Mesenchymal stem cell (in vitro differentiated cells and primary cell): ENCODE measurements at places on chromosomes 12 and 14.

- peak; percentile 14 for DNase-seq
These were observed 27.7 kb upstream of the CAND1 start for GRCh38 chr12:67241482-67241881.

- DNase-seq: no peak
These were observed 17.8 kb downstream of the USP15 start for GRCh38 chr12:62278022-62278421.

DNA sequence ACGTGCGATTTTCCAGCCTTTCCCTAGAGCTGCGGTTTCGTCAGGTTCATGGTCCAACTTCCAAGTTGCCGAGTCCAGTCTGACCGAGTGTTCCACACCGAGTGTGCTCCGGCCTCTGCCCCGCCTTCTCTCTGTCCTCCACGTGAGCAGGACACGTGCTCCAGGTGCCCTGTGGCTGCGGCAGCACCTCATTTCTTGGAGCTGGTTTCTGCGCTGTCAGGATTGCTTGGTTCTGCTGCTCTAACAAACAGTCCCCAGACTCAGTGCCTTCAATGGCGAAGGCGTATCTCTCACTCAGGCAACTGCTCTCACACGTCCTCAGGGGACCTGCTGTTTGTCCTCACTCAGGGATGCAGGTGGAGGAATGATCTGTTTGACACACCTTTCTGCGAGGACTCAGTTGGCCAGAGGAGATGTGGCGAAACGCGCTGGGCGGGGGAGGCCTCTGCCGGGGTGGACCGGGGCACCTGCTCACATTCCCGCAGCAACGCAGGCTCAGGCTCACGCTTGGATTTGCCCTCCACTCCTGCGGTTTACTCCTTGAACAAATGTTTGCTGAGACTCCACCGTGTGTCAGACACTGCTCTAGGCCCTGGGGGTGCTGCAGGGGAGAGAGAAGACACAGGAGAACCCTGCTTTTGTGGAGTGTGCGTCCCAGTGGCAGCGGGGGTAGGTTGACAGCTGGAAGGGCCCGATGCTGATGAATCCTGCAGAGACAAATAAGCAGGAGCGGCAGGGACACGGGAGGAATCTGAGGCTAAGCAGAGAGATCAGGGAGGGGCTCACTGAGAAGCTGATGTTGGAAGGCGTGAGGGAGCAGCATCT, 63.4 kb upstream of the FBRSL1 start:
- DNase-seq: no peak

DNA sequence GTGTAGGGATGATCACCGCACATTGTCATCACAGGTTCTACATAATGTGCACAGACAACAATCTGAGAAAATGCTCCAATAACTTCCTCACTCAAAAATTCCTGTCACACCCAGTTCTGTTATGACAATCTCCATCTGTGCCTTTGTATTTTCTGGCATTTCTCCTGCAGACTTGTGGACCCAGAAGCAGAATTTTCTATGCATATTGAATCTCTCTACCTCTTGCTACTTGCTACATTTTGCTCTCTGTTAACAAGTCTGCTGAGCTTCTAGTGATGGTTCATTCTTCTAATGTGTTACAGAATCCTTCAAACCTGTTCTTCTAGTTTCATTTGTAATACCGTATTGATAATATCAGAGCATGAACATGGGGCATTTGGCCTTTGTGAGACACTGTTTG, 127.8 kb upstream of the PTPRQ start:
- DNase-seq: no peak

DNA sequence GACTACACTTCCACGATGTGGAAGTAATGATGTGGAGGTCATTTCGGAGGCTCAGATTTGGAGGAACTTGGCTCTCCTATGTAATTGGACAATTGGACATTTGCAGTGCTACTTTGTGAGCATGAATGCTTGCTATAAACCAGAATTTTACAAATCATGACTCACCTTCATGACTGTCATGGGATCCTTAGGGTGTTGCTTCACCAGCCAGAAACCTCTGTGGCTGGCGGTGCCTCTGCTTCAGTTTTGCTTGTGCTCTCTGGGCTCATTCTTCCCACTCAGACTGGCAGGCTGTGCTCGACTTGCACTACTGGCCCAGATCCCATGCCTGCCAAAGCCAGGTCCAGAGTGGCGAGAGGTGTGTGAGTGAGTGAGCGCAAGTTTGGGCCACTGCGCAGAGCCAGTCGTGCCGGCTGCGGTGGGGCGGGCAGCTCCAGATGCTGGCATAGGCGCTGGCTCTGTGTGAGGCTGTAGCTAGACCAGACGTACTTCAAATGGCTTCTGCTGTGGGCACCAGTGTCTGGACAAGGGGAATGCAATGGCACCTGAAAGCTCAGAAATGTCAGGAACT, 387.8 kb downstream of the AEBP2 start:
- DNase-seq: peak; percentile 67

- DNase-seq: no peak
These were observed 379.8 kb downstream of the APAF1 start for GRCh38 chr12:99024870-99025269.

DNA sequence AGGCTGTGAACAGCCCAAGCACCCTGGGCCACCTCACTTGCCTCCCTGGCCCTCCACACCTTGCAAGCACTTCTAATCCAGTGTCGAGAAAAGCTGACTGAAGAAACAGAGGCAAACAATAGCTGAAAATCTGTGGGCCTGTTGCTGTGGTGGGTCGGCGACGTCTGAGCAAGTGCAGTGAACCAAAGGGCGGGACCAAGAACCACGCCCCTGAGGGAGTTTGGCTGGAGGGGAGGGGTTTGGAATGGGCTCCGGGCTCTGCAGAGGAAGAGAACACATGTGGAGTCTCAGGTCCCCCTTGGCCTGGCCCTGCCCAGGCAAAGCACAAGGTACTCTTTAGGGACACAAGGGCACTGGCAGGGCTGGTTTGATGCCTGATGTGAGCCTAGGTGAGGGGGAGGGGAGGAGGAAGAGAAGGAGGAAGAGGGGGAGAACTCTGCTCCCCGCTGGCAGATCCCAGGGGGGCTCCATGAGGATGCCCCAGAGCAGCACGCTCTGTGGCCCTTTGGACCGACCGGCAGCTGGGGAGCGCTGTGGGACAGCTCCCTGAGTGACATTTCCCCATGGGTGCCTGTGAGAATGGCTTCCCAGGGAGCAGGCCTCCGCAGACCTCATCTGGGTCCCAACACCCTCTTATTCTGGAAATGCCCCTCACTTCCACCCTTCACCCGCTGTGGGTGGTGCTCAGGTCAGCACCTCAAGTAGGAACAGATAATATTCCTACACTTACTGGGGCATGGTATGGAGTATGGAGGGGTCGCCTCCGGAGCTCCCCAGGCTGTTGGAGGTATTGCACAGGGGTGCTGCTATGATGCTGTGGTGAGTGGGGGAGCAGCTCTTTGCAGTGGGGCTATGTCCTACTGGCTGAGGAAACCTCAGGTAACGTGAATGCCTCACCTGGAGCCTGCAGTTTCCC, 85.5 kb downstream of the CPSF2 start:
- DNase-seq: no peak

- no peak for DNase-seq
These were observed 16.4 kb upstream of the ST8SIA1 start for GRCh38 chr12:22350886-22351285.

DNA sequence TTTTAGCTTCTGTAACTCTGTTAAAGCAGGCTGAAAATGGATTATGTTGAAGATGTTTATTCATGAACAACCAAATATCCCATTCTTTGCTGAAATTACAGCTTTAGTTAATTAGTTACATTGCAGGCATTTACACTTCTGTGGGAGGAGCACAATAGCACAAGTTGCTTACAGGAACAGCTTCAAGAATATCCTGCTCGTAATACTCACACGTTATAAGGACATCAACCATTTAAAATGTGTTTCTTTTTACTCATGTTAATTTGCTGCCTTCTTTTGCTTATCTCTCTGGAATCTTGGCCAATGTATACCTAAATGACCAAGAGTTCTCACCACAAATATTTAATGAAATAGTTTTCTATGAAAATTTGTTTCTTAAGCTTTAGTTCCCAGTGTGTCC, 305.2 kb upstream of the SYT1 start:
- no peak for DNase-seq

DNA sequence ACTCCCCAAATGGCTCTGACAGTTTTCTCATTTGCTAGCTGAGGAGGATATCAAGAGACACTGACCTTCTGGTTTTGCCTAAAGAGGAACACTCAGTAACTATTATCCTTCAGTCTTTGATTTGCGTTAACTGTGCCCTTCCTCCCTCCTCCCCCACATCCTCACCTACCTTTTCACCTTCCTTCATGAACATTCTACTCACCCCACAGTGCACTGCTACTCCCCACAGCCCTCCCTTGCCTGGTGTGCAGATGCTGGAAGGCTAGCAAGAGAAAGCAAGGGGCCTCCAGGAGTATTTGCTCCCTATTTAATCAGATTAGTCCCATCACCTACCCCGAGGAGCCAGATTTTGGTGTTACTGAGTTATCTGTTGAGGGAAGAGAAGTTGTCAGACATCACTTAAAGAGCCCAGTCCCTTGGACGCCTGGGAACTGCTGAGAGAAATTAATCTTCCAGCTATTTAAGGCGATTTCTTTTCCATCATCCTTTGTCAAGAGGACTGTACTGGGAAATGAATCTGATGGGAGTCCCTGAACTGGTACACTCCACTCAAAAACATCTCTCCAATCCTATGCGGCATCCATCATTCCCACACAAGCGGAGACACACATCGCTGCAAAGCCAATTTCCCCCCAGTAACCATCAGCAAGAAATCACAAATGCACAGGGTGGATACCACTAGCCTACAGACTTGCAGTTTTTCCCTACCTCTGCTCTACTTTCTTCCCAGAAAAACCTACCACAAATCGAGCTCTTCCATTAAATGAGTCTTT, 11.5 kb downstream of the PSMB5 start:
- DNase-seq: no peak

GRCh38 chr14:34424488-34424887, 37.6 kb downstream of the SPTSSA start:
- no peak for DNase-seq

DNA sequence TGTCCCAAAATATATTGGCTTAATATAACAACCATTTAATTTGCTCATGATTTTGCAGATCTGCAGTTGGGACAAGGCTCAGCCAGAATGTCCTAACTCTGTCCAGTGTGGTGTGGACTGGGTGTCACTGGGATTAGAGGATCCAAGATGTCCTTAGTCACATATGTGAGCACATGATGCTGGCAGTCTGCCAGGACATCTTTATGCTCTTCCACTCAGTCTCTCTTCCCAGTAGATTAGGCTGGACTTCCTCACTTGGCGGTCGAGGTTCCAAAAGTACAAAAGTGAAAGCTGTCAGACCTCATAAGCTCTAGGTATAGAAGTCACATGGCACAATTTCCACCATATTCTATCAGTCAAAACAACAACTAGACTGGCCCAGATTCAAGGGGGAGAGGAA, 167.9 kb upstream of the NTF3 start:
- no peak for DNase-seq

DNA sequence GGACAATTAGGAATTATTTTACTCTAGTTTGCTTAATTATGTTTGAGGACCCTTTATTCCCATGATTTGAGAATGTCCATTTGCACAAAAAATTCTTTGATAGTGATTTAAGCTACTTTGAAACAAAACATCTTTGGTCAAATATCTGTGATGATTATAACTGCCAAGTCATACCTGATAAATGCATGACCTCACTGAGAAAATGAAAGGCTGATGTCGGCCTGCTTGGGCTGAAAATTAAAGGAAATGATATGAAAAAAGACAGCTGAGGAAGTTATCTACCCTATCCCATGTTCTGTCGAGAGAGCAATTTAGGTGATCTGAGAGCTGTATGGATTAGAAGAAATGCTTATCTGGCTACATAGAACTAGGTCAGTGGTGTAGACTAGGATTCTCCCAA, 43.6 kb downstream of the ATL1 start:
- DNase-seq: no peak

- peak; percentile 54 for DNase-seq
These were observed 2.5 kb downstream of the PTPN6 start for GRCh38 chr12:6953442-6954315.

DNA sequence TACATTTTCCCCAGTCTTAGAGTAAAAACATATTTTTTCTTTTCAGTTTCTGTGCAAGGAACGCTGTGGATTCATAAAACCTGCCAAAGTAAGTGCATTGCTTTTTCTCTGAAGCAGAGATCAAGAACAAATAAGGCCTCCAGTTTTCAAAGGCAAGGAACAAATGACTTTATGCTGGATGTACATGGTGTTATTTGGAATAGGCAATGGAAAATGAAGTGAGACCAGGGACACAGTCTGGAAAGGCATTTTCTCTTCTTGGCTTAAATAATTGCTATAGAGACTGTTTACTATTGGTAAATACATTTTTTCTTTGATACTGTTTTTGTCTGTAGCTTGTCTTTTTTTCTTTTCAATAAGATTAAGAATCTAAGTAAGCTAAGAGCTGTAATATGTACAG, 725.9 kb upstream of the MDGA2 start:
- no peak for DNase-seq

GRCh38 chr12:119666226-119666795, 1.6 kb upstream of the PRKAB1 start:
- no peak for DNase-seq

DNA sequence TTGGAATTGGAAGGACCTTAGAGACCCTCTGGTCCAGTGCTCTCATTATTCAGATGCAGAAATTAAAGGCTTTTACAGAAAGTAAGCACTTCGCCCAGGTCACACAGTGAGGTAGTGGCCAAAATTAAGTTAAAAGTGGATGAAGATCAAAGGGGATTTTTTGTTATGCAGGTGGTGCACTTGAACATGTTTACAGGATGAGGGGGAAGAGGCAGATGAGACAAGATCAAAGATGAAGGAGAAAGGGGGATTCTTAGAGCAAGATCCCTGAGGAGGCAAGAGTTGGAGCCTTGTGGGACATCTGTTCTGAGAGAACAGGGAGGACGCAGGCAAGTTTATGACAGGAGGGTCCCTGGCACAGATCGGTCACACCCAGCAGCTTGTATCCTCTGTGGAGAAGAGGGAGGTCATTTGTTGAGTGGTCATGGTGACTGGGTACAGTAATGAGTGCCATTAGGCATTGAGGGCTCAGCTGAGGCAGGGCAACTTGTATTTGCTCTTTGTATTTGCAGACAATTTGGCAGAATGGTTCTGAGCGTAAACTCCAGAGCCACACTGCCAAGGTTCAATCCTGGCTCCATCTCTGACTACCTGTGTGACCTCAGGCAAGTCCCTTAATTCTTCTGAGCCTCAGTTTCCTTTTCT, 84.0 kb downstream of the BORCS5 start:
- DNase-seq: no peak

GRCh38 chr14:70340002-70340401, 19.5 kb downstream of the COX16 start:
- DNase-seq: no peak
